ENCODE measurements at places on chromosomes 1 and 21.

DNA sequence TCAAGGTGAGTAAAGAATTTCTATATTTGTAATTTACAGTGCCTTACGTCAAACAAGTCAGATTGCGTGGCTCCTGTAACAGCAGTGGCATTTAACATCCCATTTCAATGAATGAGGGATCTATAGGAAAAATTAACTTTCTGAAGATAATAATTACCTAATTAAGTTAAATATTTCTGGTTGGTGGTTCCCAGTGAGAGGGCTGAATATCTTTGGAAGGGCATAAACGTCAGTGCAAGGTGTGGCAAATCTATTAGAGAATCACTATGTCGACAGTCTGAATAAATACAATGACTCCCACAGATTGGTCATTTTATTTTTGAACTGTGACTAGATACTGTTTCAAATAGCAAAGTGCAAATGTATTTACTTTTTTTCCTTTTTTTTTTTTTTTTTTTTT lies 80.0 kb downstream of the S1PR1 start:
- no peak for DNase-seq

DNA sequence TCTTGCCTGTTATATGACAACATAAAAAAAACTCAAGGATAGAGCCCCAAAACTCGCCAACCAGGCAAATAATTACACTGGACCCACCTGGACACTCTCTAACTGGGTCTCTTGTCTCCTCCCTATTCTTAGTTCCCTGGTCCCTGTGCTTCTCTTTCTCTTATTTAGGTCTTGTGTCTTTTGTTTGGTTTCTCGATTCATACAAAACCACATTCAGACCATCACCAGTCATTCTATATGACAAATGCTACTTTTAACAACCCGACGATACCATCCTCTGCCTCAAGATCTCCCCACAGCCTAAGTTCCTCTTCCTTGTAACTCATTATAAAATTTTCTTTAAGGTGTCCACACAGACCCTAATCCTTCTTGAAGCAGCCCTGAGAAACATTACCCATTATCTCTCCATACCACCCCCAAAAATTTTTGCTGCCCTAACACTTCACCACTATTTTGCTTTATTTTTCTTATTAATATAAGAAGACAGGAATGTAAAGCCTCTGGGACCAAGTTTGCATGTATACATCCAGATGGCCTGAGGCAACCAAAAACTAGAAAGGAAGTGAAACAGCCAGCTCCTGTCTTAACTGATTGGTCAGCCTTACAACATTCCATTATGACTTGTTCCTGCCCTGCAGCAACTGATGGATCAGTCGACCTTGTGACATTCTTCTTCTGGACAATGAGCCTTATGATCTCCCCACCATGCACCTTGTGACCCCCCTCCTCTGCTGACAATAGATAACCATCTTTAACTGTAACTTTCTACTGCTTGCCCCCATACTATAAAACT lies 638.2 kb downstream of the AMY1C start:
- no peak for DNase-seq

GRCh38 chr1:201656311-201657032 lies 117.5 kb downstream of the NAV1 start:
- no peak for DNase-seq

DNA sequence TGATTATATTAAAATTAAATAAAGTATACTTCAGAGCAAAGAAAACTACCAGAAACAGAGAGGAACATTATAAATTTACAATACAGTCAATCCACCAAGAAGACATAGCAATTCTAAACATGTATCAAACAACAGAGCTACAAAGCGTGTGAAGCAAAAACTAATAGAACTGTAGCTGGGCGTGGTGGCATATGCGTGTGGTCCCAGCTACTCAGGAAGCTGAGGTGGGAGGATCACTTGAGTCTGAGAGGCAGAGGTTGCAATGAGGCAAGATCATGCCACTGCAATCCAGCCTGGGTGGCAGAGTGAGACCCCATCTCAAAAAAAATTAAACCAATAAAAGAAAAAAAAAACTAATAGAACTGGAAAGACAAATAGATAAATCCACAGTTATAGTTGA lies 12.3 kb downstream of the CCDC185 start:
- no peak for DNase-seq

DNA sequence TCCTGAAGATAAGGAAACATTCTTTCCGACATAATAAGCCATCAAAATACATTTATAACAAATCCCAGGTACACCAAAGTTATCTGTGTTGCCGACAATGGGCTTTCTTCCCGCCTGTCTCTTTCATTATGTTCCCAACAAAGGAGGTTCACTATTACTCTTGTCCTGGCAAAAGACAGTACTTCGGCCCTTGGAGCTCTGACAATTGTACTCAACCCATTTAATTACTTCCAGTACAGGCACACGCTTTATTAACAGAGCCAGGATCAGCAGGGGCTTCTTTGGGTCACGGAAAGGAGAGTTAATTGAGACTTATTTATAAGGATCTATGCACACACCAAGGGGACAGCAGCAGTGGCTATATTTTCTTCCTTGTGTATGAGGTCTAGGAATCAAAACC lies 46.6 kb upstream of the DUSP10 start:
- DNase-seq, result no peak

Measured in SK-N-DZ (cell line).